ENCODE measurements at places on chromosomes 5 and 9.

- no peak for DNase-seq
Observed at GRCh38 chr5:73853091-73853490, 227.1 kb downstream of the ARHGEF28 start.

GRCh38 chr5:172313915-172314314 is 30.4 kb upstream of the UBTD2 start:
- no peak for DNase-seq

DNA sequence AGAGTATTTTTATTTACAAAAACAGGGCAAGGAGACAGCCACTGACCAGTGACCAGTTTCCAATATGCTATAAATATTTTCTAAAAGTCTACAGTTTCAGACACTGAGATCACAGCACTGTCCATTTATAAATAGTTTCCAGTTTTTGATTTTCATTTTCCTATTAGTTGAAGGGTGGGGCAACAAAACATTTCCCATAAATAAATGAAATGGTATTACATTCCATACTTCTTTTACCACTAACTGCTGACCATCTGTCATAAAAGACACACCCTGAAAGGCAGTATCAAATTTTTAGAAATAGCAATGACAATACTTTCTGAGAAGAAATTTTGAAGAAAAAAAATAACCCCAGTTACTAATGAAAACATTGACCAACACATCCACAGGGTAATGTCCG is 126.7 kb downstream of the ARSB start:
- DNase-seq: no peak

GRCh38 chr5:167643631-167644280 is 647.7 kb upstream of the WWC1 start:
- DNase-seq: no peak

GRCh38 chr9:131500939-131501541 is 1.7 kb upstream of the POMT1 start:
- no peak for DNase-seq

DNA sequence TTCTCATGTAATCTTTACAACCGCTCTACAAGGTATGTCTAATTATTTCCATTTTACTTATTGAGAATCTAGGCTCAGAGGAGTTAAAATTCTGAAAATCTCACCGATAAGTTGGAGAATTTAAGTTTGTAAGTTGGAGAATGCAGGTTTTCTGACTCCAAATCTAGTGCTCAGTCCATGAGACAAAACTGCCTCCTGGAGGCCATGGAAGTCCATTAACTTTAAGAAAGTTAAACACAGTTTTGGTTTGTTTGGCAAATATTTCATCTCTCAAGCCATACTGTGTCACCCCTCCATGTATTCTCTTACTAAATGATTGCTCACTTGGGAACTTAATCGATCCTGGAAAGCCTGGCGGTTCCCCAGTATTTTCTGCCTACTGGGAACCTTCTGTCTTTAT is 52.6 kb downstream of the INIP start:
- no peak for DNase-seq

GRCh38 chr5:156497804-156498208 is 170.8 kb downstream of the SGCD start:
- no peak for DNase-seq

DNA sequence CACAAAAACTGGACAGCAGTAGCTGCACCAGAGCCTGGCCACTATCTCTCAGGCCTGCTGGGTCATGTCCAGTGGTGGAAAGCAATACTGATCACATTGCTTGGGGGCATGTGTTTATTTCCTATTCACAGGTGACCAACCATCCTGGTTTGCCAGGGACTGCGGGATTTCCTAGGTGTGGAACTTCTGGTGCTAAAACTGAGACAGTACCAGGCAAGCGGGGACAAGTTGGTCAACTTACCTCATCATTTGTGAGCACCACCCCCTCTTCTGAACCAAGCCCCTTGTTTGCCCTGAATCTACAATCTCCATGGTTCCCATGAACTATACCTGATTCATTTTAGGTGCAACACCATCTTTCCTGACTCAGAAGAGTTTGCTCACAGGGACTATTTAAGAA is 81.3 kb downstream of the TNC start:
- DNase-seq: no peak

- DNase-seq: no peak
Observed at GRCh38 chr9:3262826-3263529, 262.8 kb downstream of the RFX3 start.

- no peak for DNase-seq
Observed at GRCh38 chr9:134413890-134414623, 87.8 kb downstream of the RXRA start.

All from cortex of kidney (tissue), 1 donor.